ENCODE measurements at places on chromosomes 1 and 21. TPM values are rescaled to one million over a fixed set of nuclear protein-coding genes. Genes with fewer than 3 reads are reported as not detected.

DNA sequence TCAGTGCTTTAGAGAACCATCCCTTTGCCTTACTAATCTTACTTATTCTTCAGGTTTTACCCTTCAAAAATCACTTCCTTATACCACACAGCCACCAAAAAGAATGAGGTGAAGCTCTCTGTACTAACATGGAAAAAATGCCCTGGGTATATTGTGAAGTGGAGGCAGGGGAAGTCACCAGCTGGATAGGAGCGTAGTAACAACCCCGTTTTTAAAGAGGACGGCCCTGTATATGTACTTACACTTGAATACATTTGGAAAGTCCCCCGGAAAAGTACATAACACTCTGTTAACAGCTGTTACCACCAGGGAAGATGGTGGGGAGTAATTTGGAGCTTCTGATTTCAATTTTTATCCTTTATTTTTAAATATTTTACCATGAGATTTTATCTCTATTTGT, 28.2 kb upstream of the KHDRBS1 start:
- peak; percentile 16 for DNase-seq

- peak; percentile 67 for DNase-seq
These were observed 154.6 kb downstream of the PCNX2 start for GRCh38 chr1:233140974-233141373.

DNA sequence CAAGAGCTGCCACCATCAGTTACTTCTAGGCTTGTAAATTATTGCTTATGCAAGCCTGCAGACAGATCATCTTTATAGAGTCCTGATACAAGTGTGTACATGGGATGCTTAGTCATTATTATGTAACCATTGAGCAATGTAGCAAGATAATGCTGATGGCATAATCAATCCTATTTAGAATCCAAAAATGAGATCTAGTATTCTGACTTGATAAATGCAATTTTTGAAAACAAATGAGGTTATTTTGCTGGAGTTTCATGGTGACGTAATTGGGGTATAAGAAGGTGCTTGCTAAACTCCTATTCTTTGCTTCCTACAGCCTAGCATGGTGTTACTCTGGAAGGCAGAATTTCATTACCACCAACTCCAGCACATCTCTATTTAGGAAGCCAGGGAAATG, 801.7 kb upstream of the PRMT6 start:
- no peak for DNase-seq

Gene EXOSC10
- total RNA-seq = 63.6 TPM

Gene LRRN2
- not detected for total RNA-seq

DNA sequence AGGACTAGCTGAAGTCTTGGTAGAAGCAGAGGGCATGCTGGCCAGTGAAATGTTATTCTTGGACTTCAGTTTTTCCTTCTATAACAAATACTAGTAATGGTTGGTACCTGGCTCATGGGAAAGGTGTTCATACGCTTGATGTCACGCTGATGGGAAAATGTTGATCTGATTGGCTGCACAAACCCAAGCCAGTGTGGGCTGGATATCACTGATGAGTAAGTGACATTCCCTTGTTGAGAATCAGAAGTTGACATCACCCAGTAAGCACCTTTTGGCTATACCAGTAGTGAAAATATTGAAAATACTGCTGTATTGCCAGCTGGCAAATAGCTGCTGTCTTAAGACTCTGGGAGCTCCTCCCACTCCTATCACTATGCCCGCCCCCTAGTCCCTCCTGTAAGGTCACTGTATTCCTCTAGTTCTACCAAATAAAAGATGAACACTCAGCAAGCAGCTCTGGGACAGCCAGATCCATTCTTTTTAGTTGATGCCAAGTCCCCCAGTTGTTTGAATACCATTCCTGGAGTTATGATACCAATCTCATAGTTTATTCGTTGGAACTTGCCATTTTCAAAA, 168.2 kb downstream of the GRIK1 start:
- DNase-seq = no peak

Gene KCNA3
- total RNA-seq = under 0.01 TPM

Gene NID1
- total RNA-seq = 26.7 TPM

- no peak for DNase-seq
These were observed 18.7 kb downstream of the TMEM53 start for GRCh38 chr1:44655609-44656008.

Gene SLC44A5
- total RNA-seq = not detected

- DNase-seq = no peak
These were observed 207.1 kb downstream of the RYR2 start for GRCh38 chr1:237249120-237249519.

DNA sequence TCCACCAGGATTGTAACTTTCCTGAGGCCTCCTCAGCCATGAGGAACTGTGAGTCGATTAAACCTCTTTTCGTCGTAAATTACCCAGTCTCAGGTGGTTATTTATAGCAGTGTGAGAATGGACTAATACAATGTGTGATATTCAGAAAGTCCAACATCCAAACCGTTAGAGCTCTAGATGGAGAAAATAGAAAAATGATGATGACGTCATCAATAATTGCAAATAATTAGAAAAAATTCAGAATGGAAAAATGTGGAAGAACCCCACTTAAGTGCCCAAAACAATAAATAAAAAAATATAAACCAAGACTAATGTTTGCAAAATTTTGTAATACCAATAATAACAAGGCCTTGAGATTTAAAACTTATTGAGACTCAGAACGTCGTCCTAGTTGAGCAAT, 103.0 kb upstream of the PLPPR5 start:
- no peak for DNase-seq

- peak; percentile 8 for DNase-seq
These were observed 184.1 kb downstream of the ZBTB18 start for GRCh38 chr1:244235157-244235556.

DNA sequence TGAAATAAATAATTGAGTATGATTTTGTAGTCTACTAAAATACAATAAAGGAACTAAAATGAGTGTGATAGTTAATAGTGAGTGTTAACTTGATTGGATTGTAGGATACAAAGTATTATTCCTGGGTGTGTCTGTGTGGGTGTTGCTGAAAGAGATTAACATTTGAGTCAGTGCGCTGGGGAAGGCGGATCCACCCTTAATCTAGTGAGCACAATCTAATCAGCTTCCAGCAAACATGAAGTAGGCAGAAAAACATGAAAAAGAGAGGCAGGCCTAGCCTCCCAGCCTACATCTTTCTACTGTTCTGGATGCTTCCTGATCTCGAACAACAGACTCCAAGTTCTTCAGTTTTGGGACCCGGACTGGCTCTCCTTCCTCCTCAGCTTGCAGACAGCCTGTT, 1716.6 kb downstream of the MRPL39 start:
- DNase-seq = no peak

- peak; percentile 87 for DNase-seq
These were observed 18.9 kb downstream of the NPR1 start for GRCh38 chr1:153697191-153698019.

GRCh38 chr1:220432408-220432807, 95.5 kb upstream of the MARK1 start:
- DNase-seq = no peak
